NCI-H2171 (cell line): ENCODE measurements at places on chromosomes 3 and 15.

- DNase-seq: no peak
Observed at GRCh38 chr15:61989667-61990066, 70.6 kb downstream of the VPS13C start.

DNA sequence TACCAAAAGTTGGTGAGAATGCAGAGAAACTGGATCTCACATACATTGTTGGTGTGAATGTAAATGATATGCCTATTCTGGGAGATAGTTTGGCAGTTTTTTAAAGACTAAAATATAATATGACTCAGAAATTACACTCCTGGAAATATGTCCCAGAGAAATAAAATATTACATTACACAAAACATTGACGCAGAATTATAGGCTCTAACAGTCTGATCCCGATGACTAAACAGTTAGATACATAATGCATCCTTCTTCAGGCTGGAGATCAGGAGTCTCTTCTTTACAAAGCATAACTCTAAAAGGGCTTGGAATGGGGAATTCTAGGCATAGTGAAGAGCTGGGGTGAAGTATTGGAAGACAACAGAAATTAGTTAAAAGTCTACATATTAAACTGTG lies 586.2 kb upstream of the NECTIN3 start:
- DNase-seq: no peak

DNA sequence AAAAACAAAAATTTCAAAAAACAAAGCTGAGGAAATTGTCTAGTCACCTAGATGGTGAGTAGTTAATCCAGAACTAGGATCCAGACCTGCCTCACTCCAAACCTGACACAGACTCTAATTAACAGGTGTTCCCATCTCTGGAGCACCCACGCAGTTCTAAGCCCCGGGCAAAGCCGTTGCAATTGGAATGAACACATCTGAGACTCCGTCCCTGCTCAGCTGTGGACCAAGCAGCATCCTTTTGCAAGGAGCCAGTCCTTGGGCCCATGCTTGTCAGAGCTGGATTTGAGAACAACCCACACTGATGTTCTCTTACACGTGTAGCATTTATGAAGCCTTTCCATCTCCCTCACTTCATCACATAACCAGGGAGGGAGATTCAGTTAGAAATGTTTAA lies 54.8 kb downstream of the LMCD1 start:
- DNase-seq: no peak

GRCh38 chr3:8050283-8050682 lies 451.3 kb upstream of the LMCD1 start:
- DNase-seq: no peak

DNA sequence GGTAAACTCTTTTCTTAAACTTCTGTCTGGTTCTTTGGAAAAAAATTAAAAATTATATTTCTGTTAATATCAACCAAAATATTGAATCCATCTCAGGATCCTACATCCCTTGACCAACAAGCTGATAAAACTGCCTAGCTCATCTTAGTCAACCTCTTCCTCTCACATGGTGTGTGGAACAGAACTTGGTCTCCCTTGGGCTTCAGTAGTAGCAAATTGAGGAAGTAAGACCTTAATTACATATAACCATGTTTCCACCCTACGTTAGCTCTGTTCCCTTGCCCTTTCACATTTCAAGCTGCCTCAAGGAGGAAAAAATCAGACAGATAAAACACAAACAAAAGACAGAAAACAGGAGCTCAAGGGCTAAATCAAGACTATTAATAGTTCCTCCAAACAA lies 116.4 kb downstream of the GREM1 start:
- DNase-seq: no peak

- no peak for DNase-seq
Observed at GRCh38 chr3:178218231-178218630, 318.0 kb upstream of the KCNMB2 start.

DNA sequence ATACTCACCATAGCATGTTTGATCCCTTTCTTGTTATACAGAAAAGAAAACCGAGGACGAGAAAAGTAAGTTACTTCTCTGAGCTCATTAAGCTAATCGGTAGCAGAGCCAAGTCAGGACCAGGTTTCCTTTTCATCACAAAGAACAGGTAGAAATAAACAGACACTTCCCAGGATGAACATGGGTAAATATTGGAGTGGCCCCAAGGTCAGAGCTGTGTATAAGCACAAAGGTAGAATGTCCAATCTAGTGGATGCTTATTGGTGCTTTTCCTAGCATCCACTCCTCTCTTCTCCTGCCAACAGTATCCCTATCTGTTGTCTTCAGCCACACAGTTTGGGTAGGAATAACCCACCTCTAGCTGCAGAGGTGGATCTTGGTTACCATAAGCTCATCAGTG lies 52.8 kb upstream of the THUMPD3 start:
- DNase-seq: no peak

- no peak for DNase-seq
Observed at GRCh38 chr15:73518180-73518862, 75.4 kb downstream of the REC114 start.

GRCh38 chr15:99703603-99704443 lies 29.4 kb downstream of the LYSMD4 start:
- peak; percentile 25 for DNase-seq

GRCh38 chr3:80023010-80023409 lies 255.2 kb upstream of the ROBO1 start:
- no peak for DNase-seq

- DNase-seq: no peak
Observed at GRCh38 chr15:66236806-66237375, 16.7 kb downstream of the MEGF11 start.

GRCh38 chr3:182135056-182135455 lies 423.3 kb downstream of the SOX2 start:
- DNase-seq: no peak

GRCh38 chr3:45479621-45480035 lies 91.3 kb downstream of the LARS2 start:
- no peak for DNase-seq

GRCh38 chr3:138241061-138241460 lies 54.0 kb downstream of the ARMC8 start:
- DNase-seq: no peak

DNA sequence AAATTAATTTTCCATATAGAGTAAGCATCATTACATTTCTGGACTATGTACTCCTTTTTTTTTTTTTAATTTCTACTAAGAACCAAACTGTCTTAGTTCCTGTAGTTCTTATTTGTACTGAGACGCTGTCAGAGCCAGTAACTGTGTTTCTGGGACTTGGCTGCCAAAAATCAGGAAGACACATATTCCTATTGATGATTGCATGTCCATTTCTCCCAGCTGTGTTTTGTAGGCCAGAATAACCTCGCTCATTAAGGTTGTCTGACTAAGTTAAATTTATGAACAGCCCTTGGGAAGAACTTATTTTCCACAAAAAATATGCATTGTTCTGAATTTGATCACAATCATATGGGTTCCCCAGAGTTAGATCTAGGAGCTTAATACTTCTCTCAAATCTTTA lies 29.5 kb downstream of the PLSCR5 start:
- DNase-seq: no peak

DNA sequence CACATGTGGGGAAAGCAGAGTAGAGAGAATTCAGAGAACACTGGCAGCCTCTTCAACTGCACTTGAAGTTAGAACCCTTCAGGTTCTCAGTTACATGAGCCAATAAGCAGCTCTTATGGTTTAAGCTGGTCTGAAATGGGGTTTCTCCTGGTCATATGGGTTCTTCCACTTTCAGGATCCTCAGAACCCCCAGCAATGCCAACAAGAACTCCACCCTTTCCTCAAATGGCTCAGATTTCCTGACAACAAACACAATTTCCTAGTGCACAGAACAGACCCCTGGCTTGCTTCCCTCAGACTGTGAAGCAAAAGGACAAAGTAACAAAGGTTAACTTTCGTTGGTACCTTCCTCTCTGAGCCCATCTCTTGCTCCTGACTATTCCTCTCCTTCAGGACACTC lies 23.9 kb upstream of the FRMD4B start:
- no peak for DNase-seq

DNA sequence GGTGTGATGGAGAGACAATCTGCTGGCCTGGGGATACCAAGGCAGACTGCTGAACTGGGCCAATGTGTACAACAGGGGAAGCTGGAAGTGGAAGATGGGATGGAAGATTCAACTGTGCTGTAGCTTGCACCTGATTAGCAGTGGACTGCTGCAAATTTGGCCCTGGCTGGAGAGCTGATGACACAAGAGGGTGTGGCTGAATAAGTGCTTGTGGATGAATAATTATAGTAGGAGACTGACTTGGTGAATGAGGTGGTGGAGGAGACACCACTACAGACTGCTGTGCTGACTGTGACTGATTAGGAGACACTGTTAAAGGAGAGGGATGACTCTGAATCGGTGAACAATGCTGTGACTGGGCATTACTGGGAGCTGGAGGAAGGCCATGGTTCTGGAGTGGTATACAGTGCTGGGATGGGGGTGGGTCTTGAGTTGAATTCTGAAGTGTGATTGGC lies 52.5 kb downstream of the PHC3 start:
- DNase-seq: no peak

DNA sequence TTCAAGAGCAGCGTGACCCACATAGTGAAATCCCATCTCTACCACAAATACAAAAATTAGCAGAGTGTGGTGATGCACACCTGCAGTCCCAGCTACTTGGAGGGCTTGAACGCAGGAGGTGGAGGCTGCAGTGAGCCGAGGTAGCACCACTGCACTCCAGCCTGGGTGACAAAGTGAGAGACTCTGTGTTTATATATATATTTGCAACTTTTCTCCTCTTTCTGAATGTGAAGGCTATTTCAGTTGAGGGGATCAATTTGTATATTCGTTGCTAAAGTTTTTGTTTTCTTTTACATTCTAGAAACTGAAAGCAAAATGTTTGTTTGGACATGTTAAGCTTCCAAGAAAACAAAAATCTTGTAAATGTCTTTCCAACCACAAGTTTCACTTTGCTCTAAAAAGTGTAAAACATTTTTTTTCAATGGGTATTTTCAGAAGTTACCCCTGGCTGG lies 29.8 kb upstream of the FAM98B start:
- DNase-seq: no peak
